Putamen (tissue), 1 donor: ENCODE measurements at places on chromosomes 12 and 14.
A peak's percentile ranks its signal among the peaks of the same experiment; 100 is the strongest.

DNA sequence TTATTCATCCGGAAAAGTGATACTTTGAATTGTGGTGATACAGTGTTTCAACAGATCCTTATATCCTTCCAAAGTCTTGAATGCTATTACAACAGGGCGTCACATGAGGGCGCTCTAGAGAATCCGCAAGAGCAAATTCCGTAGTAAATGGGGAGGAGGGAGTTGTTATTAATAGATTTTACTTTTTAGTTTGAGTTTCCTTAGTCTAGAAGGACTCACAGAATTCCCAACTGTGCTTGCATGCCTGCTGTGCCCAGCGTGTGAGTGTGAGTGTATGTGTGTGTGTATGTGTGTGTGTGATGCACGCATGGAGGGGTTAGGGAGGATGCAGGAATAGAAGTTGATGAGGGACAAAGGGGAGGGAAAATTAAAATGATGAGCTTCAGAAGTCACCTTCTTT lies 375.3 kb downstream of the C12orf75 start:
- DNase-seq: peak; percentile 57

- no peak for DNase-seq
Observed at GRCh38 chr12:101115326-101115725, 94.7 kb downstream of the SLC5A8 start.

DNA sequence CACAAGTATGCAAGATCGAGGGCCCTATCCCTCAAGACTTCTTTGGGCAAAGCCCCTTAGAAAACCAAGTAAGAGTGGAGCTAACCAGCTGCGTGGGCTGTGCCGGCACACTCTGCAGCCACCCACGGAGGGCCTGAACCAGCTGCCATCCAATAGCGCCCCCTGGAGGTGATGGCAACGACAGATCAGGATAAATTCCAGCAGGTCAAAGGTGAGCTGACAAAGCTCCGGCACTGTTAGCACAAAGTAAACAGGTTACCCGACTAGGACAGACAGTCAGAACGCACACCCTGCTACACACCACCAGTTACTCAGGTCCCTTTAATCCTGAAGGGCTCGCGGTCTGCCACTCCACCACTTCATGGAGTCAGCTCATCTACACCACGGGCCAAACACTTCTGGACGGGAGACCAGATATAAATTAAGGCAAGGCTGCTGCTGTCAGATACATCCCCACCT lies 4.9 kb downstream of the ZBTB39 start:
- no peak for DNase-seq

DNA sequence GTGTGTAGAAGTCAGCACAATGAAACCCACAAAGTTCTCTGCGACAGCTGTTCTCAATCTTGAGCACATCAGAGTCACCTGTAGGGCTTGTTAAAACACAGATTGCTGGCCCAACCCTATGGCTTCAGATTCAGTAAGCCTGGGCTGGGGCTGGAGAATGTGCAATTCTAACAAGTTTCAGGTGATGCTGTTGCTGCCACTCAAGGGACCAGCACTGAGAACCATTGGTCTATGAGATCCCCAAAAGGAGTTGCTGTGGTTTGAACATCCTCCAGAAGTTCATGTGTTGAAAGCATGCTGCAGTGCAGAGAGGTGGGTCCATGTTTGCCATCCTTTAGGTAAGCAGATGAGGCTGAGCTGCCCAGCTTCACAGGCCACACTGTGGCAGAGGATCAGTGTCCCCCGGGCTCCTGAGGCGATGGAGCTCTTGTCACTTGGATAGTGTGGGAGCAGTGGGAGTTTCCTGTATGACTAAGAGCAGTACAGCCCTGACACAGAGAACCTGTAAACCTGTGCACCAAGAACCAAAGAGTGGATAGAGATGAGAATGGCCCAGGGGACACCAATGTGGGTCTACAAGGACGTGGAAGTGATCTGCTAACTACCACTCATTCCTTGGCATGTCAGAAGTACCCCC lies 8.0 kb upstream of the RTRAF start:
- no peak for DNase-seq

DNA sequence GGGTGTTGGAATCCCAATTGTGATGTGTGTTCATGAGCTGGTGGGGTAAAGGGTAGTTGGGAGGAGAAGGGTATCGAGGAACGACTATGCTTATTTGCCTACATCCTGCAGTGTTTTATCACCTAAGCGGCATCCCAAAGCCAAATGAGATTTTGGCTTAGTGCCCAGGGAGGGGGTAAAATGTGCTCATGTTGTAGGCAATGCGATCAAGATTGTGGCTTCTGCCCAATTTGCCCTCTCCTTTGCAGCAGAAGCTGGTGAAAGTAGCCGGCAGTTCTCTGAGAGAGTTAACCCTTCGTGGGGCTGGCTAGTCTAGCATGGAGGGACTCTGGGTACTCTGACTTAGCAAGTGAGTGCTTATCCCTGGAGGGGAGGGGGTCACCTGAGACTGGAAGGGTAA lies 753 bp downstream of the RPH3A start:
- no peak for DNase-seq

GRCh38 chr14:98144964-98145363 lies 1127.0 kb downstream of the BCL11B start:
- no peak for DNase-seq

- DNase-seq: no peak
Observed at GRCh38 chr12:115811929-115812328, 465.6 kb downstream of the MED13L start.

DNA sequence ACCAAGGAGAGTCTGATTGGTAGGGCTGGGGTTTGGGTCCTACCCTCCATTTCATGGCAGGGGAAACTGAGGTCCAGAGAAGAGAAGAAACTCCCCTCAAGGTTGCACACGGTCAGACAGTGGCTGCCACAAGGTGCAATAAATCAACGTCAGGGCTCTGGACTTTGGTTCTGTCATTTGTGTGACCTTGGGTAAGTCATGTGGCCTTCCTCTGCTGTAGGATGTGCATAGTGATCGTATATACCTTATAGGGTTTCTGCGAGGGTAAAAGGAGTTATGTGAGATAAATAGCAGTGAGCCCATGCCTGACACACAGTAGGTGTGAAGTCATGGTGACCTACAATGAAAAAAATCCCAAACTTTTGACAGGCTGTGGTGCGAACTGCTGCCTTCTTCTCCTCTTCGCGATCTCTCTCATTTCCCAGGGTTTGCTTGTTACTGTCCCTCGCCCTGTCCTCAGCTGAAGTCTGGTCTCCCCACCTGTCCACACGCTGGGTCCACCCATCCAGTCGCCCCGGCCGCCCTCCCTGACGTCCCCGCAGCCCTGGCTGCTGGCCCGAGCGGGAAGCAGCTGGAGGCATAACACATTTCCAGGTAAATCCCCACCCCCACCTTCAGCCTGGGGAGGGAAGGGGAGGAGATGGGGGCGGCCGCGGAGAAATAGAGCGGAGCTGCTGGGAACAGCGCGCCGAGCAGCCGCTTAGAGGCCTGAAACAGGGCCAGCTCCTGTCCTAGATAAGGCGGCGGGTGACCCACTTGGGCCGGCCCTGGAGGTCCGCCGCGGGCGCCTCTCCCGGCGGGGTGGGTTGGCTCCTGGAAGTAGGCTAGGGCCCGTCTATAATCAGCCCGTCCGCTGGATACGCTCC lies 1.8 kb upstream of the FAM222A start:
- DNase-seq: no peak

DNA sequence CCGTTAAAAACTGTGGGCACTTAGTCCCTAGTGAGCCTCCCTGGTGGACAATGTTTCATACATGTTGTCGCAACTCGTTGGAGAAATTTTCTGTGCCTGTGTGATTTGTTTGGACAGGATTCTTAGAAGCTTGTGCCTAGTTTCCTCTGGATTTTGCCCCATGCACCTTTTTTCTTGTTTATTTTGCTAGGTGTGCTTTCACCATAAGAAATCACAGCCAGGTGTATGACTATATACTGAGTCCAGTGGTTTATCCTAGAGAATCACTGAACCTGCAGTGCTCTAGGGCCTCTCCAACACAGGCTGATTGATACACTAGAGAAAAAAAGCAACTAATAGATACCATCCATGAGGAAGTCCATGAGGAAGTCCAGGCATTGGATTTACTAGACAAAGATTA lies 33.1 kb upstream of the OASL start:
- no peak for DNase-seq

DNA sequence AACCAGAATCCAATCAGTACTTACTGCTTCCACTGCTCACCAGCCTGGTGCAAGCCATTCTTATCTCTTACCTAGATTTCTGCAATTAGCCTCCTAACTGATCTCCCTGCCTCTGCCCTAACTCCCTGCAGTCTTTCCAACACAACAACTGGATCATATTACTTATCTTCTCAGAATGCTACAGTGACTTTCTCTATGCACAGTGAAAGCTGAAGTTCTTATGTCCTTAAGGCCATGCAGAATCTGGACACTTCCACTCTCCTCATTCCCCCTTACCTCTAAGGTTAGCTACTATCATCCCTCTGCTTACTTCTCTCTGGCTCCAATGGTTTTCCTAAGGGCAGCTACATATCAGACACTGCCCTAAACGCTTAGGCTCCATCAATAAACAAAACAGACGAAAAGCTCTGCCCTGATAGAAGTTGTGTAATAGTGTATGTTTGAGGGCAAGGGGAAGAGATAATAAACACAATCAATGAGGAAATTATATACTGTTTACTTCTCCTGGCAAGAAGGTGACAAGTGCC lies 4.0 kb downstream of the KTN1 start:
- DNase-seq: no peak

- no peak for DNase-seq
Observed at GRCh38 chr12:28586481-28586880, 396.2 kb downstream of the CCDC91 start.

- DNase-seq: no peak
Observed at GRCh38 chr12:118709946-118710345, 271.4 kb upstream of the SRRM4 start.

DNA sequence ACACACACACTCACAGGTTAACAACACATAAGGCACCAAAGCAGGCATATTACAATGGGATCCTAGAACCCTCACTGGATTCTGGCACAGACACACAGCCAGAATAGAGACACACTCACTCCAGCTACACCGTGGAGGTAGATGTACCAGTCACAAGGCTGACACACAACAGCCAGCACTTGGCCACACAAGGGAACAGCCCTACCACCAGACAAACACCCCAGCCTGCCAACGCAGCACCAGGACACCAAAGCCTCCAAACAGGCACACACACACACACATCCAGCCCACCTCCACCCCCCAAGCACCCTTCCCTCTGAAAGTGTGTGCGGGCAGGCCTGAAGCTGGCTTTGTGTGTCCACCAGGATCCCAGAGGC lies 10.9 kb upstream of the ITGB7 start:
- no peak for DNase-seq

GRCh38 chr14:90489916-90490719 lies 93.3 kb downstream of the CALM1 start:
- no peak for DNase-seq

DNA sequence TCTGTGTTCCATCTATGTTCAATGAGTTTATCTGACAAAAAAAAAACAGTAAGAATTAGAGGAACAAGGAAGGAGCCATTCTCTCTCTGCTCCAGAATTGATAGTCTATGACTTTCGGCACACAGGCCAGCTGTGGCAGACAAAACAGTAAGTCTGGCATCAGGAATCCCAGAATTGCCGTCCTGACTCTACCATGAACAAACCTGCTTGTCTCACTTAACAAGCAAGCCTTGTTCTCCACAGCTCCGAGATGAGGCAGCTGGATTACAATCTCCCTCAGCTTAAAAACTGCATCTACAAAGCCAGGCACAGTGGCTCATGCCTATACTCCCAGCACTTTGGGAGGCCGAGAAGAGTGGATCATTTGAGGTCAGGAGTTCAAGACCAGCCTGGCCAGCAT lies 153.6 kb upstream of the TMCC3 start:
- peak; percentile 22 for DNase-seq

GRCh38 chr12:115542656-115543055 lies 734.8 kb downstream of the MED13L start:
- no peak for DNase-seq

DNA sequence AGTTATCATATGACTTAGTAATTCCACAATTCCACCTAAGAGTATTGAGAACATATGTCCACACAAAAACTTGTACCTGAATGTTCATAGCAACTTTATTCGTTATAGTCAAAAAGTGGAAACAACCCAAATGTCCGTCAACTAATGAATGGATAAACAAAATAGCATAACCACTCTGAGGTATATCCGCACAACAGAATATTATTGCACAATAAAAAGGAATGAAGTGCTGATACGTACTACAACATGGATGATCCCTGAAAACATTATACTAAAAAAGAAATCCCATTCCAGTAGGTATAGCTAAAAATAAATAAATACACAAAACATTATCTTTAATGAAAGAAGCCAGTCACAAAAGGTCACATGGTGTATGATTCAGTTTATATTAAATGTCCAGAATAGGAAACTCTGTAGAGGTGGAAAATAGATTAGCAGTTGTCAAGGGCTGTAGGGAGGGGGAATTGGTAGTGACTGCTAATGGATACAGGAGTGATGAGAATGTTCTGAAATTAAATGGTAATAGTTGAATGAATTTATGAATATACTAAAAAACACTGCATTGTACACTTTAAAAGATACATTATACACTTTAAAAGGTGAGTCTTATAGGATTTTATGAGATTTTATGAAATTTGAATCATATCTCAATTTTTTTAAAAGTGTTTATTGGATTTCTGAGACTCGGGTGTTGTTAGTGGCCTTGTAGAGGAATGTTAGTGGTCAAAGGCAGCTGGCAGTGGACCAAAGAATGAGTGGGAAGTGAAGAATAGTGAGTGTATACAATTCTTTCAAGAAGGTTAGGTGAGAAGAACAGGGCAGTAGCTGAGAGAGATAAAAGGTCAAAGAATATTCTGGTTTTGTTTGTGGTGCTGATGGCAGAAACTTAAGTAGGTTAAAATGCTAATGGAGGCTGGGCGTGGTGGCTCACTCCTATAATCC lies 36.3 kb upstream of the BAZ1A start:
- no peak for DNase-seq
